ENCODE measurements at places on chromosomes 2 and 18. TPM values are rescaled to one million over a fixed set of nuclear protein-coding genes. Genes with fewer than 3 reads are reported as not detected.

DNA sequence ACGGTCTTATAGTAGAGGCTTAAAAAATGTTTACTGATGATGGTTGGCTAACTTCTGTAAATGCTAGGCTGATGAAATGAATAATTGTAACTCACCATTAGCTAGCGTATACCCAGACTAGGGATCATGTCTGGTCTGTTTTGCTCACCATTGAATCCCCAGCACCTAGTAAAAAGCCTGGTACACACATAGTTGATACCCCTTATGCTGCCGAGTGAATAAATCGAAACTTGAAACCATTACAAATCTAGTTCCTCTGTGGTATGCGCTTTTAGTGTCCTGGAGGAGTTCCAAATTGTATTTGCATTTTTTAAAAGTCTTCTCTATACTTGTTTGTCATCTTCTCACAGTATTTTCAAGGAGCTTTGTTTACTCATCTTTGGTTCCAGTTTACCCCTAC is 1.3 kb downstream of the TAF1B start:
- DNase-seq, result no peak

Gene CNOT11
- polyA plus RNA-seq, result 52.9 TPM

Gene DSG4
- not detected for polyA plus RNA-seq

DNA sequence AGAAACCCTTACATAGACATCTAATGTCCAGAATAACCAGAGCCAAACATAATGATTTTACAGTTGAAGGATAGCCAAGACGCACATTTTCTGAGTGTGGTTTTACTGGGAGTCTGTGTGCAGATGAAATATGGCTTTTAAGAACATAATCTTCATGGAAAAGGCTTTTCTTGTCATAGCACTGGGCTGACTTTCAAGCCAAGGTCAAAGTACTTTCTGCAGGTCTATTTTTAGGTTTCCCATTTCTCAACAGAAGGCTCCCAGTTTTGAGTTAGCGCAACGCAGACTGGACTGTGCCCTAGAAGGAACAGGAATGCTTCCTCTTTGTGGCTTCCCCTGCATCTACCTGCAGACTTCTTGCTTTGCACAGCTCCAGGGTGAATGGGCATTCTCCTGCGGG is 92.3 kb upstream of the UPP2 start:
- DNase-seq, result no peak

DNA sequence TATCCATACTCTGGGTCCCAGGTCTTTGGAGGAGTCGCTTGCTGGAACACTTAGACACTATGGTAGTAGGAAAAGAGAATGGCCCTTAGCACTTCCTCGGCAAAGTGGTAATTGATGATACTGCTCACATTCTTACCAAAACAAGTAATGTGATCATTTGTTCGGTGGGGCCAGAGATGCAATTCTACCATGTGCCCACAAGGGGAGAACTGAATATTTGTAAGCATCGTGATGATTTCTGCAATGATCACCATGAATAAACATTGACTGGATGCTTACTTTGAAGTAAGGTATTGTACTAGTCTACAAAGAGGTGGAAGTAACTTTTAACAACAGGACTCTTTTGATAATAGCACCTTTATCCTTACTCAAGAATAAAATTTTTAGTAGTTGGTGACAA is 109.7 kb downstream of the CD8B2 start:
- no peak for DNase-seq
